ENCODE measurements at places on chromosomes 2 and 18.
A peak's percentile ranks its signal among the peaks of the same experiment; 100 is the strongest.

GRCh38 chr2:127386764-127387654, 766 bp downstream of the MAP3K2 start:
- DNase-seq, result peak; percentile 92

DNA sequence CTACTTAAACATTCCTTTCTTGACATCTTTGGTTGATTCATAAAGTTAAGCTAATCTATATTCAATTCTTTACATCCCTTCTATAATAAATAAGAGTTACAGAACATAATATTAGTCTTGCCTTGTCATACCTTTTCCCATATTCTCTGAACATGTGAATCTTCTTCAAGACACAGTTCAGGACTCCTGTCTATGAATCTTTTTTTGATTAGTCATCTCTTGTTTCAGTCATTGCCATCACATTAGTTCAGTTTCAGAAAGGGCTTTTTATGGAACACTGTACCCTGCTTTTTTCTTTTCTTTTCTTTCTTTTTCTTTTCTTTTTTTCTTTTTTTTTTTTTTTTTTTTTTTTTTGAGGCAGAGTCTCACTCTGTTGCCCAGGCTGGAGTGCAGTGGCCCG, 181.2 kb downstream of the UBE2E3 start:
- no peak for DNase-seq

DNA sequence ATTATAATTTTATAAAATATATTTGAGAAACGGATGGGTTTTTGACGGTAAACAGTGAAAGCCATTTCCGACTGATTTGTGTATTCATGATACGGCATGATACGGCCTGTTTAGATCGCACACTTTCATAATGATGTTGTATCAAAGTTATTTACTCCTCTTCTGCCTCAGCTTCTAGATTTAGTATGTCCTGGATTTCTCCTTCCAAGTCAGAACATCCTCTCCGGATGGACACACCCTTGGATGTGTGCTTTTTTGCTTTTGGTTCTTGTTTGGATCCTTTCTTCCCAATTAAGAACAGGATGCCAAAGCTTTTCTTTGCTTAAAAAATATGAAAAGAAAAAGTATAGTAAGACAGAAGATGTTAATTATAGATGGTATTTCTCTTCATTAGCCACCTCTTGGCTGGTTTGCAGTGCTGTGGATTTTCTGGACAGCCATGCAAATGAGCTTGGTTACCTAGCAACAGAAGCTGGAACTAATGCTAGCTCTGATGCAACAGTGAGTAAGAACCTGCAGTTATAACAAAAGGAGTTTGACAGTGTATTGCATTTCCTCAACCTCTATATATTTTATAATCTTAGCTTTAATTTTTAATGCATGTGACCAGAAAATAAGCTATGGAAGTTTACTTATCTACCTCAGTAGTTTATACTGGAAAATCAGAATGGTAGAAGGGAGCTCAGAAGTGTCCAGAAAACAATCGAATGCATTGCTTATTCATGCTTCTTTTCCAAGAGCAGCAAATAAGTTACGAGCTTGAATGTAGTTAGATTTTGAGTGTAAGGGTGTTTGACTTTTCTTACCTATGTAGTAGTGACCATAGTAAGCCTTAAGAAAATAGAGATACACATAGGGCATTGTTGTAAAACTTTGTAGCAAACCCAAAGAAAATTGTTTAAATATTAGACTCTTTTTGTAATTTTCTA, 27.9 kb downstream of the RMND5A start:
- no peak for DNase-seq

- DNase-seq, result no peak
Measured at GRCh38 chr2:72004976-72005375, 142.7 kb downstream of the CYP26B1 start.

GRCh38 chr2:69565431-69565839, 78.1 kb downstream of the AAK1 start:
- no peak for DNase-seq

- DNase-seq, result no peak
Measured at GRCh38 chr2:173831312-173832229, 133.6 kb downstream of the SP3 start.

- no peak for DNase-seq
Measured at GRCh38 chr18:77151772-77152520, 19.4 kb upstream of the MBP start.

GRCh38 chr18:73047688-73048087, 179.9 kb upstream of the NETO1 start:
- no peak for DNase-seq

- DNase-seq, result no peak
Measured at GRCh38 chr18:23306822-23307221, 146.3 kb upstream of the RIOK3 start.

GRCh38 chr2:143433251-143433650, 304.0 kb downstream of the ARHGAP15 start:
- no peak for DNase-seq

DNA sequence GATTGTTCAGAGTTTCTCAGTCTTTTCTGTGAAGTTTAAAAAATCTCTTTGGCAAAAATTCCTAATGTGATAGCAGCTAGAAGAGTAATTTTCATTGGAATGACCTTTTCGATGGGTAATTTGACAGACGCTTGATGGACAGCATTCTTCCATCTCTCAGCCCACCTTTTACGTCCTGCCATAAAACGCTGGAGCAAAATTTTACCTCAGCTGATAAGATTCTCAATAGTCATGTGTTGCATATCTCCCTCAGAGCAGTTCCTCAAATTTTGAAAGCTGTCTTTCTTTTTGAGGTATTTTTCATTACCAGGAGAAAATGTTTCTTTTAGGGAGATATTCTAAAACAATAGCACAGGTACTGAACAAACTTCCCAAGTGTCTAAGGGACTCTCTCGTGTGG, 441.4 kb downstream of the PARD3B start:
- no peak for DNase-seq

DNA sequence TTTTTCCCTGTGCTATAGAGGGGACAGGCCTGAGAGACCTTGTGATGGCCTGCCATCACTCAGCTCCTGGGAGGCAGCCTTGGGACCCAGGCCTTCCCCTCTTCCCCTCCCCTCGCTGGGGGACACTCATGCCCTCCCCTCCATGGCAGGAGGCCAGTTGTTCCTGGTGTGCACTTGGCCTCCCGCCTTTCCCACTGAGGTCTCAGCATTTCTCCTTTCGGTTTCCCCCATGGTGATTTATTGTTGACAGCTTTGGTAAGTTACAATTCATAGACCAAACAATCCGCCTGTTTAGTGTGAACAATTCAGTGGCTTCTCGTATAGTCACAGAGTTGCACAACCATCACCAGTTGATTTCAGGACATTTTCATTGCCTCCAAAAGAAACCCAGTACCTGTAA, 10.2 kb upstream of the CNDP1 start:
- DNase-seq, result no peak

GRCh38 chr2:63822478-63822877, 19.2 kb upstream of the UGP2 start:
- DNase-seq, result no peak

DNA sequence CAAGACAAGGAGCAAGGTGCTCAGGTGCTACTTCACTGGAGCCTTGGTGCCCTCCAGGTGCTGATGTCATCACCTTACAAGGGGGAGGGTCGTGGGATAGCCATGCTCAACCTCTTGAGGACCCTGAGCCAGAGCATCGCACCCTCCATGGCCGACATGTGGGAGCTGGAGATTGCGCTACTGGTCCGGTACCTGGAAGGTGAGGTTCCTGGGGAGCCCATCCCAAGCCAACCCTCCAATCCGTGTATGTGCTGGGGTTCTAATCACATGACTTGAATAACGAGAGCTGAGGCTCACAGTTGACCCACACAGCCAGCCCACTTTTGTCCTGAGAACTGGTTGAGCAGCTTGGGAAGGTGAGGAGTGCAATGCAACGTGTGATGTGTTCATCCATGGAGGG, 25.9 kb downstream of the MROH2A start:
- peak; percentile 45 for DNase-seq

DNA sequence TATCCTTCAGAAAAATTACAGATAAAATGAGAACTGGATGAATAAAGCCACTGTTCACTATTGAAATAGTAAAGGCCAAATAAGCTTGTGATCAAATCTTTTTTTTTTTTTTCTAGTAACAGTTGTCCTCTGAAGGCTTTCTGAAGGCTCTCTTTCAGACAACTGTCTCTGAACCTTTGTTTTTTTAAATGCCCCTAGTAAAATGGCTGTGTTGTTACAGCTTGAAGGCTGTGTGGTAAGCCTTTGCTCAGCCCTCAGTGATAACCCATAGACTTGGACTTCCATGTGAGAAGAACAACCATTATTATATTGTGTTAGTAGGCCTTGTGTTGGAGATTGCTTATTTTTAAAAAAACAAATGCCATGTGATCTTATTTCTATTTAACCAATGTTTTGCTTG, 17.6 kb downstream of the FMNL2 start:
- no peak for DNase-seq

GRCh38 chr2:126910637-126911036, 11.9 kb downstream of the TEX51 start:
- no peak for DNase-seq

GRCh38 chr2:135798275-135798705, 38.7 kb downstream of the LCT start:
- DNase-seq, result no peak

DNA sequence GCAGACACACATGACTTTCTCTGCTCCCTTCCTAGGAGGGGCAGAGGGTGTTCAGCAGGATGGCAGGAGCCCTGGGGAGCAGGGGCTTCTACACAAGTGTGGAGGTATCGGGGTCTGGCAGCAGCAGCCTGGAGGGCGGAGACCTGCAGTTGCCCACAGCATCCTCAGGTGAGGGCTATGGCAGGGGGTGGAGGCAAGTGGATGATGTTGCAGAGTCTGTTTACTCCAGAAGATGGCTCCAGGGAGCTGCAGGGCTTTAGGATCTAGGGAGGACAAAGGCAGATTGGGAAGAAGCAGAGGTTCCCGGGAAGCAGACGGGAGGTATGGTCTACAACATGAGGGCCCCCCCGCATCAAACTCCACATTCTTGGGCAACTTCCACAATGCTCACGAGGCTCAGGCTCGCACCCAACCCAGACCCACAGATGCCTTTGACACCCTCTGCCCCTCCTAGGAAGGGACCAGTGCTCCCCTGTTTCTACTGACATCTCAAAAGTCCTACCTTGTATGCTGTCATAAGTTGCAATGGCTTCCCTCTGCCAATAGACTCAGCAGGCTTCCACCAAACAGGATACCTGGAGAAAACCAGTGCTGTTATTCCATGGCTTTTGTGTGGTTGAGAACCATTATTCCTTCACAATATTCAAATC, 12.0 kb upstream of the ATP6V1C2 start:
- DNase-seq, result no peak

- DNase-seq, result no peak
Measured at GRCh38 chr2:37091873-37092272, 7.6 kb downstream of the GPATCH11 start.

DNA sequence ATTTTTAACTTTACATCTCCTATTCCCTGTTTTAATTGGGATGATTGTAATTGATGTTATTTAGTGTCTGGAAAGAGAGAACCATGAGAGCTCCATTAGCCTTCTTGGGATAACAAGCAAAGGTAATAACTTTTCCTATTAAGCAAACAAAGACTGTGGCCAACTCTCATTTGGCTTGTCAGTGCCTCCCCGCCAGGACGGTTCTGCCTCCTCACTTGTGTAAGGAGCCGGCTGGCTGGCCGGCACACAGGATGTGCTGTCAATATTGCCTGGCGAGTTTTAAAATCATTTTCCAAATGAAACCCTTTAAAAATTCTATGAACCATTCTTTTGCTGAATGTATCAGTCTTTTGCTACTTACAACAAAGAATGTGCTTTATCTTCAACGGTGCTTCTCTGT, 898.3 kb downstream of the CPS1 start:
- no peak for DNase-seq

DNA sequence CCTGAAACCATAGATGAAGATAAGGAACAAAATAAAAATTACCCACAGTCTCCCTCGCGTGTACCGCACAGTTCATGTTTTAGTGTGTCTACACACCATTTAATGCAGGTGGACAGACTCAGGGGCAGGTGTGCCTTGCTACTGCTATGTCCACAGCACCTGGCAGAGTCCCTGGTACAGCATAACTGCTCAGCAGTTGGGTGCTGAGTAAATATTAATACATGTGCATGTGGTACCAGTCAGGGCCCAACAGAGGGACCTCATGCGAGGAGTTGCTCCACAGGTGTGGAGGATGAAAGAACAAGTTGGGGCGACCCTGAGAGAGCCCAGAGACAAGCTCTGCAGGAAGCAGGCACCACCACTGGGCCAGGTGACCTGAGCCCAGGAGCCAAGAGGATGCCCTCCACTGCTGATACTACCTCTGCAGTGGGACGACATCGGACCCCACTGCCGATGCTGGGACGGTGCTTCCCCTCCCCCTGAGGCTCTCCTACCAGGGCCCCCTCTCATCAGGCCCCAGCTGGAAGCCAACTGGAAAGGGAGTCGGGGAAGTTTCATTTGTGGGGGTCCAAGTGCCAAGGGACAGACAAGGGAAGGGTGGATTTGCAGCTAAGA, 100.8 kb downstream of the NEDD4L start:
- DNase-seq, result no peak

- no peak for DNase-seq
Measured at GRCh38 chr2:235006986-235007385, 55.2 kb downstream of the SH3BP4 start.

Data from suprapubic skin (tissue), 4 donors.